ENCODE measurements at places on chromosomes 16 and 17.
A peak's percentile ranks its signal among the peaks of the same experiment; 100 is the strongest.

DNA sequence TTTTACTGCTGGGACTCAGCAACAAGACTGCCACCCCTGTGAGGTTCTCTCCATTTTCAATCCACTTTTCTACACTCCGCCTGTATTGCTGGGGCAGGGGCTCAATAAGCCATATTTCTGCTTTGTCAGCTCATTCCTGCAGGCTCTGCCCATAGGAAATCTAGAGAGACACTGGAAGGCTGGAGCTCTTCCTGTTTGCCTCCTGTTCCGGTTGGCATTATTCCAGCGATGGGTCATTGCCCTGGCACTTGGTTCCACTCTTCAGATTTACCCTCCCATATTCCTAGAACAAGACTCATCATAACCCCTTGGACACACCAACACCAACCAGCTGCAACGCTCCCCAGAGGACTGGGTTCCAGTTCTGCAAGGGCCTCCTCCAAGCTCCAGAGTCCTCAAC is 210.4 kb downstream of the CA10 start:
- DNase-seq, result no peak

GRCh38 chr16:4325253-4325758 is 9.4 kb downstream of the GLIS2 start:
- DNase-seq, result no peak

DNA sequence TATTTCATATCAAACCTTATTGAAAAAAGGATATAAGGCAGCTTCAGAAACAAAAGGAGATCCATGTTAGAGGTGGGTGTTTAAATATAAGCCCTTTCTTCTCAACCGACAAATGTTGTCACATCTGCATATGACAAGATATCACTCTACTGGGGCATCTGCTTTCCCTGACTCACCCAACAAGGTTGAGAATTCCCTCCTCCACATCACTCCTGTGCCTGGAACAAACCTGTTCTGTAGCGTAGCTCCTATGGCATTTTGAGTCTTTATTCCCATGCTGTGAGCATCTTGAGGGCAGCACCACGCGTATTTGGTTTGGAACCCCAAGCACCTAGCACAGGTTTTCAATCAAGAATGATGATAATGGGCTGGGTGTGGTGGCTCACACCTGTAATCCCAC is 59.4 kb upstream of the ZFHX3 start:
- no peak for DNase-seq

DNA sequence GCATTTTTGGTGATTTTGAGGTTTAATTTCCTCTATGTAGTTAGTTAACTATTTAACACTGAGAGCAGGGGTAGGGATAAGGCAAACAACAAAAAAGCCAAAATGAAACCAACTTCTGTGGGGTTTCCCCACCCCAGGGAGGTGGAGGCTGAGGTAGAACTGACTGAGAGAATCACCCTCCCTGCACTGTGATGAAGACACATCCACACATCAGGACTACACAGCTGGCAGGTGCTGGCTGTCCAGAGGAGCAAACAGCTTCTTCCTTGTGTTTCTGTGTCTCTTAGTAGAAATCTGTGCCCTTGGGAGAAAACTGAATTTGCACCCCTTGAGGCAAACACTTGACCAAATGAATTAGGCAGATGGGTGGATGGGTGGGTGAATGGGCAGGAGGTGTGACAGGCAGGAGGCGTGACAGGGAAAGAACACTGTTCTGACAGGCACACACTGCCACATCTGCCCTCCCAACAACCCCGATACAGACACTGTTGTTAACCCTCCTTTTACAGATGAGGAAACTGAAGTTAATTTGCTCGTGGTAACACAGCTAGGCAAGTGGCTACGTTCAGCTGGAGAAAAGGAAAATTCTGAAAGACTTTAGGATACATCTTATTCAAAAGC is 62.9 kb upstream of the AMZ2 start:
- DNase-seq, result no peak

DNA sequence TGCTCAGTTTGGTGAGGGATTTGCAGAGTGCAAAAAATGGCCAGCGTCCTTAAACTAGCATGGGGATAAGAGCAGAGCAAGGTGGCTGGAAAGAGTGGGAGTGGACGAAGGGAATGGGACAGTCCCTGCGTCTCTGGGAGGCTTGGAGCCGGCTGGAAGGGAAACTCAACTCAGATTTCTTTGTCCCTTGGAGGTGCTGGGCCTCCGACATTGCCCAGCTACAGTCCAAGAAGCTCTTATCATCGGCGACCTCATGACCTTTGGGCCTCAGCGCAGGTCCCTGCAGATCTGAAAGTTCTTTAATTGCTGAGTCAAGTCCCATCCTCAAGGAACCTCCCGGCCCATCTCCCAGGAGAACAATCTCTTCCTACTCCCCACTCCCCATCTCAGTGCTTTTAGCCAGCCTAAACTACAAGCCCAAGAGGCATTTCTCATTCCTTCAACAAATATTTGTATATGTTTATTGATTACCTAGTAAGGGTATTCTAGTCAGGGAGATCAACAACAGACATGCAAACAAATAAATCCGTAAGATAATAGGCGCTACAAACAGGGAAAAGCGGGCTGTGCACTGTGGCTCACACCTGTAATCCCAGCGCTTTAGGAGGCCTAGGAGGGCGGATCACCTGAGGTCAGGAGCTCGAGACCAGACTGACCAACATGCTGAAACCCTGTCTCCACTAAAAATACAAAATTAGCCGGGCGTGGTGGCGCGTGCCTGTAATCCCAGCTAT is 985 bp upstream of the TMEM107 start:
- peak; percentile 57 for DNase-seq

- DNase-seq, result peak; percentile 62
These were observed 5.5 kb downstream of the JMJD6 start for GRCh38 chr17:76720941-76721340.

All from adrenal gland (tissue), 19 donors.